ENCODE measurements at places on chromosomes 7 and 10.
A peak's percentile ranks its signal among the peaks of the same experiment; 100 is the strongest.

DNA sequence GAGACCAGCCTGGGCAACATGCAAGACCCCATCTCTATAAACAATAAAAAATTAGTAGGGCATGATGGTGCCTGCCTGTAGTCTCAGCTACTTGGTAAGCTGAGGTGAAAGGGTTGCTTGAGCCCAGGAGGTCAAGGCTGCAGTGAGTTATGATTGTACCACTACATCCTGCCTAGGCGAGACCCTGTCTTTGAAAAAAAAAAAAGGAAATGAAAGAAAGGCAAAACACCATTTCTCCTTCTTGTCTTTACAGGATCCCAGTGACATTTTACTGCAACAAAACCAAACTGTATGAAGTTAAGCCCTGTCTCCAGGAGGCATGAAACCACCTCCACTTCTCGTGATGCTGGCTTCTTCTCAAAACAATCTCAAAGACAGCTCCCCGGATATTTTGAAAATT, 29.9 kb upstream of the PBLD start:
- DNase-seq = no peak

DNA sequence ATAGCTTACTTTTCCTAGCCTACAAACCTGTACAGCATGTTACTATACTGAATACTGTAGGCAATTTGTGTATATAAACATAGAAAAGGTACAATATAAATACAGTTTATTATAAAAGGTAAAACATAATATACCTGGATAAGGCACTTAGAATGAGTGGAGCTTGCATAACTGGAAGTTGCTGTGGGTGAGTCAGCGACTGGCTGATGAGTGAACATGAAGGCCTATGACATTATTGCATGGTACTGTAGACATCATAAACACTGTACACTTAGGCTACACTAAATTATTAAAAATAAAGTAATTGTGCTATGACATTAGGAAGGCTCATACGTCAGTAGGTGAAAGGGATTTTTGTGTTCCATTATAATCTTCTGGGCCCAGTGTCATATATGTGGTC, 228.8 kb downstream of the HDAC9 start:
- no peak for DNase-seq

DNA sequence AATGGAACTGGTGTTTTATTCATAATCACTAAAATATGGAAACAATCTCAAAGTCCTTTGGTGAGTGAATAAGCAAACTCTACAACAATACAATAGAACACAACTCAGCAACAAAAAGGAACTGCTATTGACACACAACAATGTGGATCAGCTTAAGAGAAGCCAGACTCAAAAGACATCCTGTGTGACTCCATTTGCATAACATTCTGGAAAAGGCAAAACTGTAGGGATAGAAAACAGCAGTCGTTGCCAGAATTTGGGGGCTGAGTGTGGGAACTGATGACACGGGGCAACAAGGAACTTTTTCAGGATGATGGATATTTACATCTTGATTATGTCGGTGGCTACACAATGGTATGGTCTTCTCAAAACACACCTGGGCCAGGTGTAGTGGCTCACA, 32.4 kb upstream of the SVIL start:
- no peak for DNase-seq

DNA sequence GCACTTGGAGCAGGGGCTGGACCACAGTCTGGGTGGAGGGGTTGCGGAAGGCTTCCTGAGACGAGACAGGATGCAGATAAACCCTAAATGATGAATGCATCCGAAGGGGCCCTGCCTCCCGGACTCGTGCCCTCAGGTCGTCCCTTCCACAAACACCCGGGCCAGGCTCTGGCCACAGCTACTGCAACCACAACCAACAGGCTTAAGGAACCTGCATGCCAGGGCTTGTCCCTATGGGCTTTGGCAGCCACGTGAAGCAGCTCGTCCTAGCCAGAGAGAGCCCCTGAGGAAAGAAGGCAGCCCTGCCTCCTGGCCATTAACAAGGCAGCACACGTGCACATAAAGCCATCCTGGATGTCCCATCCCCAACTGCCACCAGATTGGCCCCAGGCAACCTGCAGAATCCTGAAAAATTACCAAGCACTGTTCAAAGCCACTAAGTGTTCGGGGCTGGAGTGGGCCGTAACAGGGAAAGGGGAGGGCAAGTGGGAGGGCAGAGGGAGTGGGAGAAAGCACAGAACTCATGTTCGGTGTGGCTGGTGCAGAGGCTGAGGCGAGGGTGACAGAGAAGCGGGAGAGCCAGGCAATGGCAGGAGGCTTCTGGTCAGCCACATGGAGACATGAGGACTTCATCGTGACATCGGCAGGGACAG, 62.7 kb downstream of the MAD1L1 start:
- no peak for DNase-seq

- DNase-seq = no peak
Observed at GRCh38 chr7:27917119-27917518, 177.2 kb downstream of the TAX1BP1 start.

DNA sequence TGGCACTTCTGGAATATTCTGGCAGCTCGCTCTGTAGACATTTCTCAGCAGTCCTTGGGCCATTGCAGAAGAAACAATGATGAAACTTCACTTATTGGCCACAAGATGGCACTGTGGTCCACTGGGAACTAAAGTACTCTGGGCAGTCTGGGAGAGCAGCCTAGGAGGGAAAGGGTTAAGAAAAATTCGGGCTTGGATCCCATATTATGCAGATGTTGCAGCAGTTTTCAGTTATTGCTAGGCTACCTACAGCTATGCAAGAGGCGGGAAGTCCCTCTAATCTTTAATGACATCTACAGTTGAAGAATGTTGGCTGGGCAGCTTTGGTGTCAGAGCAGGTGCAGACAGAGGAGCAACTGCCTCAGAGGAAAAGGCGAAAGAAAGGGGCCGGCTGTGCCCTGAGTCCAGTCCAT, 201.7 kb upstream of the PRSS58 start:
- DNase-seq = peak; percentile 29

DNA sequence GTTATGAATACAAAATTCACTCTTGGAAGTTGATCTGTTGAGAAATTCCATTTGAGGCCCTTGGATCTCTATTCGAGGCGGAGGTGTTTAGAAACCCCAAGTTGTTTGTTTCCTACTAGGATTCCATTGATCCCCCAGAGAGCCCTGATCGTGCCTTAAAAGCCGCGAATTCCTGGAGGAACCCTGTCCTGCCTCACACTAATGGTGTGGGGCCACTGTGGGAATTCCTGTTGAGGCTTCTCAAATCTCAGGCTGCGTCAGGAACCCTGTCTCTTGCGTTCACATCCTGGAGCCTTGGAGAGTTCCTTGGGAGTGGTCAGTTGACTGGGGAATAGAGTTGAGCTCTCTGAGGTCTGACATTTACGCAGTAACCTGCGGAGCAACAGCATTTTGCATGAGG, 1.2 kb downstream of the CFAP69 start:
- DNase-seq = no peak

DNA sequence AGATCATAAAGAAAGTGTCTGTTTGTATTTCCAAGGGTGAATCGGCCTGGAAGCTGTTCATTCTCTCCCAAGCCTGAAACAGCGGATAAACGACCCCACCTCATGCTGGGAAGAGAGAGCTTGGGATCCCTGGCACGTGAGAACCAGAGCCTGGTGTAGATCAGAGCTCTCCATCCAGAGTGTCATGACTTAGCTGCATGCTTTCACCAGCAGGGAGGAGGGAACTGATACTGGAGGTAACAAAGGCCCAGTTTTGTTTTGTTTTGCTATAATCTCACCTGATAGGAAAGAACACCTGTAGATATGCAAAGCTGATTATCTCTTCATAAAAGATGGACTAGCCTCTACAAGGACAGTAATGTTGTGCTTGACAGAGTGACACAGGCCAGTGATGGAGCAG, 236.6 kb downstream of the POM121L12 start:
- no peak for DNase-seq

GRCh38 chr7:19783541-19783940, 10.1 kb upstream of the TMEM196 start:
- DNase-seq = no peak

- no peak for DNase-seq
Observed at GRCh38 chr10:117743509-117743908, 201.0 kb downstream of the EMX2 start.

- DNase-seq = no peak
Observed at GRCh38 chr7:132503415-132503814, 72.9 kb downstream of the PLXNA4 start.

- DNase-seq = no peak
Observed at GRCh38 chr7:24049296-24049695, 234.7 kb upstream of the NPY start.

- DNase-seq = no peak
Observed at GRCh38 chr10:114932945-114933344, 5.0 kb upstream of the TRUB1 start.

DNA sequence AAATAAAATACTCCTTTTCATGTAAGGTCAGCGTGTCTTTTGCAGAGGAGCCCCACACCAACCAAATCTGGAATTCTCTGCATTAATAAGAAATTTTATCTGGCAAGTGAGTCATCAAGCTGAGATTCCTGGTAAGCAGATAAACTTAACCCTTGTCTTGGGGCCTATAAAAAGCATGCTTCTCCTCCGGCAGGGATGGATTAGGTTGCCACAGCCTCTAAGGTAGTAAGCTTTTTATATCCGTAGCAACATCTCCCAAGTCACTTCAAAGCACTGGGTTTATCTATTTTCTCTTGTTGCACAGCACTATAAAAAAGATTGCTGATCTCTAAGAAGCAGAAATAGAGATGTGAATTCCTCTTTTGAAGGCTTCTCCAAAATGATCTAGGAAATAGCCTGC, 202.8 kb upstream of the NOBOX start:
- no peak for DNase-seq

DNA sequence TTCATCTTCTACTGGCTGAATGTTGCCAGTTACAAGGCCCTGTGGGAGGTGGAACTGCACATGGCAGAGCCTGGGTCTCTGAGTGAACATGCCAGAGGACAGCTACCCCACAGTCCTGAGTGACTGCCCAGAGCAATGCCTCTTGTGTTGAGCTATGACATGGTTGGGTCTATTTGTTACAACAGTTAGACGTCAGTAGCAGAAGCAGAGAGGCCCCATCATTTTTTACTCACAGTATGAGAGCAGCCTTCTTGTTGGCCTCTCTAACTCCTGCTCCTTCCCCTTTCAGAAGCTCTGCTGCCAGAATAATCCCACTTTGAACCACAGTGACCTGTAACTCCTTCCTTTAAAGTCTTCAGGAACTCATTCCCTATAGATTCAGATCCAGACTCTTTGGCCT, 30.8 kb upstream of the NRP1 start:
- no peak for DNase-seq

DNA sequence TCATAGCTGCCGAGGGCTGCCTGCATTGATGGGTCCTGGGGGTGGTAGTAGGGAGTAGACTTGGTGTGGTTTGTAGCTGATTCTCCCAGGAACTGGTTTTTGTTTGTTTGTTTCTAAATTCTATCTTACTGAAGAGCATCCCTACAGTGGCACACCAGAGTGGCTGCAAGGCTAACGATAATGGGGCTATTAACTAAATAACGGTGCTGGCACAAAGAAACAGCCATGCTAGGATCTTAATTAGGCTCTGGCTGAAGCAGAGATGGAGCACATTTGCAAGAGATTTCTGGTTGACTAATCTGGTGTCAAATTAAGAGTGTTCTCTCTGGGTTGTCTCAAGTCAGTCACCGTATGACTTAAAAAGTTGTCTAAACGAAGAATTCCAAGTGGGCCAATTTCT, 590.0 kb downstream of the NRG3 start:
- DNase-seq = no peak

DNA sequence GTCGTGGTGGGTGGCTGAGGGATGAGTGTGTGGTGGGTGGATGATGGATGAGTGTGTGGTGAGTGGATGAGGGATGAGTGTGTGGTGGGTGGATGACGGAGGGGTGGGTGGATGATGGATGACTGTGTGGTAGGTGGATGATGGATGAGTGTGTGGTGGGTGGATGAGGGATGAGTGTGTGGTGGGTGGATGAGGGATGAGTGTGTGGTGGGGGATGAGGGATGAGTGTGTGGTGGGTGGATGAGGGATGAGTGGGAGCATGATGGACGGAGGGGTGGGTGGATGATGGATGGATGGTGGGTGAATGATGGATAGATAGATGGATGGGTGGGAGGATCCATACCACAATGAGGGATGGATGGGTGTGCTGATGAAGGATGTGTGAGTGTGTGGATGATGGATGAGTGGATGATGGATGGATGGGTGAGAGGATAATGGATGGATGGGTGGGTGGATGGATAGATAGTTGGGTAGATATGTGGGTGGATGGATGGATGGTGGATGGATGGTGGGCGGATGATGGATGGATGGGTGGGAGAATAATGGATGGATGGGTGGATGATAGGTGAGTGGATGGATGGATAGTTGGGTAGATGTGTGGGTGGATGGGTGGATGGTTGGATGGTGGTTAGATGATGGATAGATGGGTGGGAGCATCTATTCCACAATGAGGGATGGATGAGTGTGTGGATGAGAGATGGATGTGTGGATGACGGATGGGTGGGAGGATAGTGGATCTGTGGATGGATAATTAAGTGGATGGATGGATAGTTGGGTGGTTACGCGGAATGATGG, 266.8 kb downstream of the CELF2 start:
- peak; percentile 22 for DNase-seq

DNA sequence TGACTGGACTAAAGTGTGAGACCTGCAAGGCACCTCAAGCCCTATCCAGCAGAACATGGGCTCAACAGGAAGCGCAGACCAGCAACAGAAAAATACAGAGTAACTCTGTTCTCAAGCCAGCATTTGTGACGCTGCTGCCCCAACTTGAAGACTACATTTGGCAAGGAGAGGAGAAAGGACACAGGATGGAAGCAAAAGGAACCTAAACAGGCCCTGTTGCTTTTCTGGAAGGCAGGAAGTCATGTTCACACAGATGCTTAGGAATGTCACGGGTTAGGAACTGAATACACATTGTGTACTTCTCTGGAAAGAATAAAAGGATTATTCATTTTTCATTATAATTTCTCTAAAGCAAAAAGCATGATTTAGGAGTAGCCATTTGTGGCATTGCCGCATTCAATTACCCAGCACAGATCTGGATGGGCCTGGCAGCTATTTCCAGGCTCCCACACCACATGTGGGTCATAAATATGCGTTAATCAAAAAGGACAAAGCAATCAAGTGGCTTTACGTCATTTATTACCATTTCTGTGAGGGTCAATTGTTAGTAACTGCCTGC, 19.8 kb upstream of the TOMM7 start:
- no peak for DNase-seq
